ENCODE measurements at places on chromosomes 11 and 22.

DNA sequence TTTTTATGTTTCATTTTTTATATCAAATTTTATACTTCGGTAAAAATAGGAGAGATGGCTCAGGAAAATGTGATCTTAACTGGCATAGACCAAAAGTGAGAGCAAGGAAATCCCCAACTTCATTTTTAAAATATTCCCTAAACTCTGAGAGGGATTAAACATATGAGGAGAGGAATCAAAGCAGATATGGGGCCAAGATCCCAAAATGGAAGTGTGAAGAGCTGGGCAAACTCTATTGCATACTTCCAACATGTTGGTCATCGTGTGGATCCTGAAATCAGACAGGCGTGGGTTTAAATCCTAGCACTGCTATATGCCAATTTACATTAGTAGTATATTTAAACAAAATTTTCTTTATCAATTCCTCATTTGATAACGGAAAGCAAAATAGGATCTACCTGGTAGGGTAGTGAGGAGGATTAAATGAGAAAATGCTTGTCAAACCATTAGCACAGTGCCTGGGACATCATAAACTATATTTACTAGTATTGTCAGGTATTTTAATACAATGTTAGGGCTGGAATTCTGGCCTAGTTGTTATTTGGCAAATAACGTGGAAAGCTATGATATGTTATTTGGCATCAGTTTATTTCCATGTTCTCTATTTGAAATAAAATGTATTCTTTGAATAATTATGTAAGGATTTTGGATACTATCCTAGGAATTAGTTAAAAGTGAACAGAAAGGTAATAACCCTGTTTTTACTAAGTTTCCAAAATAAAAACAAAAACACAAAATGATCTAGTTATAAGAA lies 392.8 kb upstream of the CCDC90B start:
- DNase-seq: no peak

GRCh38 chr11:102476069-102476468 lies 23.5 kb upstream of the TMEM123 start:
- DNase-seq: no peak

- no peak for DNase-seq
These were observed 3.6 kb upstream of the KAT5 start for GRCh38 chr11:65708451-65708850.

DNA sequence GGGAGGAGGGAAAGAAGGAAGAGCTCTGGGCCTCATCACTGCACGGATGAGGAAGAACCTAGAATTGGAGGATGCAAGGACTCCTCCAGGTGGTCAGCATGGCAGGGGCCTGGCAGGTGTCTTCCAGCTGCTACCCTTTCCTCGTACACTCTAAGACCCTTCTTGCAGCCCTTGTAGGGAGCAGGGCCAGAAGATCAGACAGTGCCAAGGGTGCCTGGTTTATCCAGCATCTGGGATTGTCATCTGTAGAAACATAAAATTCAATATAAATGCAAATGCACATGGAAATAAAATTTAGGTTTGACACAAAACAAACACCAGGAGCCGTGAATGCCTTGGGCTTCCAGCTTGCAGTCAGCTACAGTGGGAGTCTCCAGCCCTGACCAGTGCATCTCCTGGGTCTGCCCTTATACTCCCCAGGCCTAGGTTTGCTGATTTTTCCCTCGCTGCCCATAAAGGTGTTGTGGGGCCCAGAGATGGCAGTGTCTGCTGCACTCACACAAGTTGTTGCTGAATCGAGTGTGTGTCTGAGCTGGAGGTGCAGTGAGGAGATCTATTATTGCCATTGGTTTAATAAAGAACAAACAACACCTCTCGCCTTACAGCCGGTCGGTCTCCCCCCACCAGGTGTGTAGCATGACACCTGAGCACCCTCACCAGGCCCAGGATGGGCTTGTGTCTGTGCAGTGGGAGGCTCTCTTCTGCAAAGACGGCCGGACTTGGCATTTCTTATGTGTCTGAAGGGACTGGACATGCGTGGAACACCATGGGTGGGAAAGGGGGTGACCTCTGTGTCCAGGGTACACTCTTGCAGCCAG lies 87.1 kb downstream of the BCR start:
- no peak for DNase-seq

- peak; percentile 85 for DNase-seq
These were observed 171.9 kb downstream of the SHANK2 start for GRCh38 chr11:71080239-71081097.

DNA sequence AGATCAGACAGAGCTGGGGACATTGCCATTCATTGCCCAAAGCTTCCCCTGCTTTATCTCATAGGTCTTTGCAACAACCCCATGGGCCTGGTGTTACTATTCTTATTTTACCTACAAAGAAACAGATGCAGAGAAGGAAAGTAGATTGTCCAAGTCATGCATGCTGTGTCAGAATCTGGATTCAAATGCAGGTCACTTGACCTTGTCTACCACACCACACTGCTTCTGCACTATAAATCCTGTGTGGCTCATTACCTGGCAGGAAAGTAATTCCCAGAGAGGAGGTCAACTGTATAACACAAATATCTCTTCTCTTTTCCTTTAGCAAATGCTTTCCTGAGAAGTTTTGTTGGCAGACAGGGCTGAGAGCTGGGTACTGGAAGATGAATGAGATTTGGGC lies 18.5 kb downstream of the PLEKHB1 start:
- no peak for DNase-seq

DNA sequence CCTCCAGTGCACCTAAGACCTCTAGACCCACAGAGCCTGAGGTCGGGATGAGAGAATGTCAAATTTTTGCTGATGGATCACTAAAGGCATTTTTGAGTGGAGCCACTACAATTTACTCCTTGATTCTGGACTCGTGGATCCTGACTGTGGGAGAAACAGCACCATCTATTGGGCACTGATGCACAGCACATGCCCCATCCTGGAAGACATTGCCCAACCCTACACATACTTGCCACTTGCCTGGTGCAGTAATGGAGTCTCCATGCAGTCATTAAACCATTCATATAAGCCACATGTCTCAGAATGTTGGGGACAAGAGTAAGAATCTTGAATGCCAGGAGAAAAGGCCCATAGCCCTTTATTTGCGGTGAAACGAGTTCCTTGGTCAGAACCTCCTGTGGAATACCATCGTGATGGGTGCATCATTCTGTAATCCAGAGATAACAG lies 103.9 kb downstream of the GGTLC2 start:
- DNase-seq: peak; percentile 70

DNA sequence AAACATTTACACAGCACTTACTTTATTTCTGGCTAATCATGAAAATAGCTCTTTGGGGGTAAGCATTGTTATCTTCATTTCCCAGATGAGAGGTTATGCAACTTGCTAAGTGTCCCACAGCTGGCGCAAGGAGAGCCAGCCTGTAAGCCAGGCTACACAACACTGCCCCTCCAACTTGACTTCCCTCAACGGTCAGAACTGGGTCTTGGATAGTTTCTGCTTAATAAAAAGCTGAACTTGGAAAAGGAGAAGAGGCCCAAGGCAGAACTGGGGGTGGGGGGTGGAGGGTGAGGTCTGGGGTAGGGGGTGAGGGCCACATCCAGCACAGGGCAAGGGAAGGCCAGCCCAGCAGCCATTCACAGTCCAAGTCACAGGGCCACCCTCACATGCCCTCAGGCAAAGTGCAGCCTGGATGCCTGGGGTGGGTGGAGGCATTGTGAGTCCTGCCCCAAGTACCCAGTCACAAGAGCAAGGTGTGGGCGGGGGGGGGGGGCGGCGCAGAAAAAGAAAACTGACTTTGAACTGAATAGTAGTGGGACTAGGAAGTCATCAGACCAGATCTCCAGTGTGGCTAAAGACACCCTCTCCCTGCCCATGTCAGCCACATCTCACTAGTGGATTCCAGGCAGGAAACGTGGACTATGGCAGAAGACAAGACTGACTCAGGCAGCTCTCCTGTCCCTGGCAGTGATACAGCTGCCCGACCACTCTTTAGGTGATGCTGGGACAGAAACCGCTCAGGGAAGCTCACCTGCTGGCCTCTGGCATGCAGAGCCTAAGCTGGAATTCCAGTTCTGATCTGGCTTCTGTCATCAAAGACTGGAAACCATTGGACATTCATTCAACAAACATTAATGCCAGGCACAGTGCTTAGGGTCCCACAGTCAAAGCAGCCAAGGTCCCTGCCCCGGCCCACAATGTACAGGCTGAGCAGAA lies 52.4 kb downstream of the PACSIN2 start:
- no peak for DNase-seq

GRCh38 chr11:71286701-71287643 lies 34.6 kb upstream of the SHANK2 start:
- no peak for DNase-seq

- peak; percentile 36 for DNase-seq
These were observed 8.5 kb downstream of the RAB30 start for GRCh38 chr11:83063073-83063754.
